IPS-NIHi11 (cell line): ENCODE measurements at places on chromosomes 5 and 9.

DNA sequence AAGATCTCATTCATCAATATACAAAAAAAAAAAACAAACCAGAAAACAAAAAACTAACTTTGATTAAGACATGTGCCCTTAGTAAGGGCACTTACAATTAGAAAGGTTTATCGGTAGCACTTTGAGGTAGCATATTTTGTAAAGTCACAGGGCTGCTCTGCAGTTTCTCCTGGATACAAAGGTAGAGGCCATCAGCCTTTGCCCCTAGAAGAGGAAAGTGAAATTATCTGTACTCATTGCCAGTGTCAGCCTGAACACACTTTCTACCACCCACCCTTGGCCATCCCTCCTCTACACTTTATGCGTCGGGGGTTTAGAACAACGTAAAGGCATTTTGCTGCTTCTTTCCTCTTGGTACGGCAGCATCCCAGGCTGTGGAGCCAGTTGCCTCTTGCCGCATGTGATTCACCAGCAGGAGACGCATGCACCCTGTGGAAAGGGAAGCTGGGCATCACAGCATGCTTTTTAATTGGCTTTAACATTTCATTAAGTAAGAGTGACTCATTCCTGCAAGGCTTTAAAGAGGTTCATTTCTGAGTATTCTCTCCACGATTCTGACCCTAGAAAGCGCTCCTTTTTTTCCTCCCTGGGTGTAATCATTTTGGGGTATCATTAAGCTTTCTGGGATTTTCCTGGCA lies 84.6 kb downstream of the CEMIP2 start:
- DNase-seq: peak; percentile 27

DNA sequence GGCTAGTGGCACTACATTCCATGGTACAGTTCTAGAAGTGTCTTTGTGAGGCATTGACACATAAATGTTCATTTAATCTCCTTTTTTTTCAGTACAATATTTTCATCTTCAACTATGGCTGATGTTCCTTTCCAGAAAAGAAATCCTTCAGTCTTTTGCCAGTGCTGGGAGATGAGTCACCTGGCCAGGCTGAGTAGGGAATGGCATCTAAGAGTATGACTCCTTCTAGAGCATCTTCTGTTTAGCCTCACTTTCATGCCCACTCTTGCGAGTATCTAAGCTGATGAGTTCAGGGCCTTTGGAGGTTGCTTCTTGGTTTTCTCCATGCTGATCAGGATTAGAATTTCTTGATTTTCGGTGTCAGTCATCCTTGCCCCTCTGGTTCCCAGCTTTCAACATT lies 124.4 kb downstream of the SLC28A3 start:
- DNase-seq: no peak

- no peak for DNase-seq
Observed at GRCh38 chr5:120236360-120236759, 227.7 kb upstream of the PRR16 start.

- DNase-seq: no peak
Observed at GRCh38 chr9:38060681-38061080, 8.3 kb downstream of the SHB start.

GRCh38 chr5:145568581-145568980 lies 266.6 kb downstream of the PRELID2 start:
- DNase-seq: peak; percentile 29
